ENCODE measurements at places on chromosomes 4 and X.

GRCh38 chrX:16222151-16222550 lies 54.9 kb downstream of the MAGEB17 start:
- DNase-seq, result peak; percentile 8

- no peak for DNase-seq
Observed at GRCh38 chr4:181637186-181638105, 605.8 kb upstream of the TENM3 start.

- no peak for DNase-seq
Observed at GRCh38 chrX:110404376-110404775, 45.7 kb downstream of the RTL9 start.

DNA sequence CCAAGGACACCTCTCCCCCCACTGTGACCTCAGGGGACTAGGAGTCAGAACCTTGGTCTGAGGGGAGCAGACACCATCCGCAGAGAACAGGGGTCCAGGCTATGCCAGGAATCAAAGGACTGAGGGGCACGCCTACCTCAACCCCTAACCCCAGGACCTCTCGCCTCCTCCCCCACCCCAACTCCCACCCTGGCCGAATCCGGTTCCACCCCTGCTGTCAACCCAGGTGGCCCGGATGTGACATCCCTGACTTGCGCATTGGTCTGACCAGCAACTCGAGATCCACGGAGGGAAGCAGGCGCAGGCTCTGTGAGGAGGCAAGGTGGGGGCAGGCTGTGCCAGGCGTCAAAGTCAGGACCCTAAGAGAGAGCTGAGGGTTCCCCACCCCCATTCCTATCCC lies 468 bp upstream of the MAGEA4 start:
- DNase-seq, result no peak

GRCh38 chr4:81454499-81454898 lies 17.2 kb downstream of the RASGEF1B start:
- DNase-seq, result peak; percentile 38

All from kidney tubule cell (primary cell).